ENCODE measurements at places on chromosomes 13 and 19.

DNA sequence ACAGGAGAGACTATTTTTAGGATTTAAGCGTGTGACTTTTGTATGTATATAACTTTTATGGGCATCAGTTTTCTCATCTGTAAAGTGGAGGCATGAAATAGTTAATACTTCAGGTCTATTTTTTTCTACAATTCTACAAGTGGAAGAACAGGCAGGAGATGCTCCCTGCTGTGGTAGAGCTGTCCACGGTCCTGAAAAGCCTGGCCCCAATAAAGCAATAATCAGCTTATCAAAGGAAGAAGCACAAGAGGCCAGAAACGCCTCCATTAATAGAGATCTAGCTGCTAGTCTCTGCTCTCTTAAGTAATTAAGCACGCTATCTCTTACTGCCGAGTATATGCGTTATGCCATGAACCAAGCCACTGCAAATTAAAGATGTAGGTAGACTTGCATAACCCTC, 28.0 kb upstream of the WASF3 start:
- no peak for DNase-seq

GRCh38 chr13:42970824-42971690, 21.0 kb downstream of the EPSTI1 start:
- peak; percentile 35 for DNase-seq

DNA sequence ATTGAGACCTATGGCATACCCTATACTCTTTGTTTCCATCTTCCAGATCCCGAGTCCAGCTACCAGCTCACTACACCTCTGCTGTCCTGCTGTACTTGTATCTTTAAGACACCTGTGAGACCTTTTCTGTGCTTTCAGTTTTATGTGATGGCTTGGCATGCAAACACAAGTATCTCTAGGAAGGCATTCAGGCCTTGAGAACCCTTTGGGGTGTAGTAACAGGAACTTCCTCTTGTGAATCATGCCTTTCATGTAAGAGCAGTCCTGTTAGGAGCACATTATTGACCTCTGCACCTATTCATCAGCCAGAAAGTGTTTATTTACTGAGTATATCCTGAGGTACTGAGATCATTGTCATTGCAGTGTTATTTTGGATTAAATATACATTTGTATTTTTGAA, 87.0 kb upstream of the HTR2A start:
- DNase-seq, result no peak

GRCh38 chr13:92719868-92720267, 506.7 kb upstream of the GPC6 start:
- DNase-seq, result no peak

- DNase-seq, result no peak
Measured at GRCh38 chr13:43675577-43675976, 111.2 kb downstream of the ENOX1 start.

DNA sequence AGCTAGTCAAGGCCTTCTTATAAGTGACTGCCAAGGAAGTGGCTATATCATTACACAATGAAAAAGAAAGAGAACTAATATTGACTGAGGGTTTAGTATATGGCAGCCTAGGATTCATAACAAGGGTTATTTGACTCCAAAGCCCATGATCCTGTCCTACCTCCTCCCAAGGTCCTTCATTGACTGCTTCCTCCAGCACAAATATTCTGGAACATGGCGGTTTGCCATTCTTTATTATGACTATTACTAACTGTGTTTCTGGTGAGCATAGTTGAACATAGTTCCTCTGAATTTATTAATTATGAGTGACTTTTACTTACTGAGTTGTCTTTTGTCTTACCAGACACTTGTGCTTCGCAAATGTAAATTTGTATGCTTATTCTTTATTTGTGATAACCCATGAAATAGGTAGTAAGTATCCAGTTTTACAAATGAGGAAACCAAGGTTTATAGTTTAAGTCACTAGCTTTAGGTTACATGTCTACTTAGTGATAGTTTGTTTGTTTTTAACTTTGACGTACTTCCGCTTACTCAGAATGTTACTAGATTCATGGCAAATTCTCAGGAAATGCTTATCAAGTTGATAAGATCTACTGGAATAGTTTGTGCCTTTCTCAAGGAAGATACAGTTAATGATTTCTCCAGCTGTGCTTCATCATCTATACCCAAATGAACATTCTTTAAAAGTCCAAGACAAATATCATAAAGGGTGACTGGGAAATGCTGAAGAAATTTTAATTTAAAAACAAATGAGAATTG, 15.5 kb upstream of the DCLK1 start:
- DNase-seq, result no peak

DNA sequence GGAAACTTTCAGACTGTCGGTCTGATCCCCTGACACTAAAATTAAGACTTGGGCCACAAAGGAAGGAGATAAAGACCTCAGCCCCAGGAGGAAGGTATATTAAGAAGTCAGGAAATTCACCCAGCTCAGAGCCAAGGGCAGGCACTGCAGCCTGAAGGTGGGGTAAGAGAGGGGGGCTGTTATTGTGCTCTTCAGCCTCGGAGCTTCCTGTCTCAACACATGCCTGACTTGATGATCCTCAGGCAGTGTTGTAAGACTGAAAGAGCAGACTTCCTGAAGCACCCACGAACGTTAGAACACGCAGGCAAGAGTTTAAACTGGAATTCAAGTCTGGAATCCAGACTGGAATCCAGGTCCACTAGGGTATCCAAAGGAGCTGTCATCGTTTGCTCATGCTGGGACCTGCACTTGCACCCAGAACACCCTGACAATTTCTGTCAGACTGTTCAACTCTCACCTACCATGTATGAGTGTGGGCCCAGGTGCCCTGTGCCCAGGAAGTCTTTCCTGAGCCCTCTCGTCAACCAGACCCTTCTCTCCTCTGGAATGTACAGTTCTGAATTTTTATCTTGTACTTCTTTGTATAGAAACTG, 10.7 kb upstream of the FLT1 start:
- no peak for DNase-seq

DNA sequence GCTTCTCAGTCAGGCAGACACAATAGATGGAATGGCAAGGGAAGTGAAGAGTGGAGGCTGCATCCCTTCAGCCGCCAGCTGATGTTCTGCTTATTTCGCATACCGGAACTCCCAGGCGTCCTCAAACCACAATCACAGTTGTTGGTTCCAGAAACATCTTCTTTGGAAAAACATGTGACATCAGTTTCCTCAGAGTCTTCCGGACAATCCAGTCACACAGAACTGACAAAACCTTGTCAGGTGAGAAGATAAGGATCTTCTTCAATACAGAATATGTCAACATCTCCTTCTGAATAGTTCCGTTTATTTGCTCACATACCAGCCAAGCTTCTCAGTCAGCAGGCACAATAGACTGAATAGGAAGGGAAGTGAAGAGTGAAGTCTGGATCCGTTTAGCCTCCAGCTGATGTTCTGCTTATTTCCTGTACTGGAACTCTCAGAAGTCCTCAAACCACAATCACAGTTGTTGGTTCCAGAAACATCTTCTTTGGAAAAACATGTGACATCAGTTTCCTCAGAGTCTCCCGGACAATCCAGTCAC, 45.1 kb upstream of the CEACAM21 start:
- no peak for DNase-seq

GRCh38 chr13:23440821-23441618, 7.5 kb upstream of the SACS start:
- no peak for DNase-seq

GRCh38 chr19:1037621-1038064, 2.3 kb upstream of the ABCA7 start:
- no peak for DNase-seq

DNA sequence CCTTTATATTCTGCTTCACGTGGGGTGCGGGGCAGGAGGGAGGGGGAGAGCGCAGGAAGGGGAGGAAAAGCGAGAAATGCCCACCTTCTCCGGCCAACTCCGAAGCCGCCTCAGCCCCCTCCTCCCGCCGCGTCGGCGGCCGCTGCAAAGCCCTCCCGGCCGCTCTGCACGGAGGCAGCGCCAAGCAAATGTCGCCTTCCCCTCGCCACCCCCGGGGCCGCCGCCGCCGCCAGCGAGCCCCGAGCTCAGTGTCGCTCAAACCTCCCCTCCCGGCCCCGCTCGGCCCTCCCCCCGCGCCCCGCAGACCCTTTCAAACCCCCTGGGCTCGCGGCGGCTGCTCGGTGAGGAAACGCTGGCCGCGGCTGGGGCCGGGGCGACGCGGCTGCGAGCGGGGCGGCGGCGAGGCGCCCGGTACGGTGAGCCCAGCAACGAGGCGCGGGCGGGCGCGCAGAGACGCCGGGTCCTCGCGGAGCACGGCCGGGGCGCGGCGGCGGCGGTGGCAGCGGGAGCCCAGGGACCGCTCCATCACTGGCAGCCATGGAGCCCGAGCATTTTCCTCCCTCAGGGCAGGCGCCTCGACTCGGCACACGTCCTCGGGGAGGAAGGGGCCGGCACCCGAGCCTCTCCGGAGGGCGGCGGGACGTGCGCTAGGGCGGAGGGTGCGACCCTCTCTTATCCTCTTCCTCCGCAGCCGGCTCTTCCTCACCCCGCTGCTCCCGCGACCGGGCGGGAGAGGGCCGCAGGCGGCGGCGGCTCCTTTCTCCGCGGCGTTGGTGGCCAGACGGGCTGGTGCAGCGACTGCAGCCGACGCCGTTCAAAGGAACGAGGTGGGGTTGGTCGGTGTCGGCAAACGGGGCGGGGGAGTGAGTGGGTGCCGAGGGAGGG, 463 bp upstream of the TSC22D1 start:
- DNase-seq, result peak; percentile 55

DNA sequence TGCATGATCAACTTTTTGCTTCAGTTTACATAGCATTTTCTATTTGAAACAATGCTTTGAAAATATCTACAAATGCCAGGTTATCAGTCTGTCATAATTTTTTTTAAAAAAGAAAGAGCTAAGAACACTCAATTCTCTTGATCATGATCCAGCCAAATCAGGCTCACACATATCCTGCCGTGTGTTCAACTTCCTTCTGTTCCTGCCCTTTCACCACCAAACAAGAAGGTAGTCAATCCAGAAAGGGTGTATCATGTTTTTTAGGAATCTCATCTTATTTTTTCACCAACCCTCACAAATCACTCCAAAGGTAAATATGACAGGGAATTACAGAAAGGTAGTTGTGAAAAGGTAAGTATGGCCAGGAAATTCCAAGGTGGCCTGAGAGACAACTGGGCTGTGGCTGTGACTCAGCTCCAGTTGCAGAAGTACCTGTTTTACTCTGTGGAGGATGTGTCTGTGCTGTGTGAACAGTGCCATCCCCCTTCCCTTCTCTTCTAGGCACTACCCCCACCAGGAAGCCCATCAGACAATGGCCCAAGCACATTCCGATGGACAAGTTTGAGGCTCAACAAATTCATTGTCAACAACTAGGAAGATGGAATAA, 138.8 kb upstream of the GJB6 start:
- no peak for DNase-seq

DNA sequence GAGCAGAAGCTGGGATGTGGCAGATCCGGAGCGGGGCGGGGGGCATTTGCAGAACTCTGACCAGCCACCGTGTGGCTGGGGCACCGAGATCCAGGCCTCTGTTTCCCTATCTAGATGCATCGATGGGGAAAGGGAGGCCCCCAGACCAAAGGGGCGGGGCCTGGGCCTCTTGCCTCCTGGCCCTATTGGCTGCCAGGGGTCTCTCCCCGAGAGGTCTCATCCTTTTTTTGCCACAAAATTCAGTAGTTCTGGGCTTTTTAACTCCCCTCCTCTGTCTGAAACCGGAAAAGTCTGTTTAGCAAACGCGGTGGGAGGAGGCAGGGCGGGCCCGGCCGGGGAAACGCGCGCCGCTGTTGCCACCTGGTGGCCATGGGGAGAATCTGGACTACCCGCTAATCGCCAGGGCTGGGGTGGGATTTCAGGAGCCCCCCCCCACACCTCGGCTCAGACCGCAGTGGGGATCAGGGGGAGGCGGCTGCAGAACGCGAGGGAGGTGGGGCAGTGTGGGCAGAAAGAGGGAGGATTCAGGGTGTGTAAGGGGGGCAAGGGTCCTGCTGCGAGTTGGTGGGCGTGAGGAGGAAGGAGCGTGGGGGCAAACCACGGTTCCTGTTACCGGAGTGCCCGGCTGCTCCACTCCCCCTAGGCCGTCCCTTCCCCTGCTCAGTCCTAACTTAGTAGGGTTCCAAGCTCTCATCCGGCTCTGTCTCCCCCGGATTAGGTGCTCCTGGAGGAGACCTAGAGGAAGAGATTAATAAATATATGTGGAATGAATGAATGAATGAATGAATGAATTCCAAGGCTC, 28.3 kb downstream of the IL12RB1 start:
- peak; percentile 74 for DNase-seq

- DNase-seq, result no peak
Measured at GRCh38 chr19:6983448-6983847, 37.8 kb downstream of the MBD3L2B start.

DNA sequence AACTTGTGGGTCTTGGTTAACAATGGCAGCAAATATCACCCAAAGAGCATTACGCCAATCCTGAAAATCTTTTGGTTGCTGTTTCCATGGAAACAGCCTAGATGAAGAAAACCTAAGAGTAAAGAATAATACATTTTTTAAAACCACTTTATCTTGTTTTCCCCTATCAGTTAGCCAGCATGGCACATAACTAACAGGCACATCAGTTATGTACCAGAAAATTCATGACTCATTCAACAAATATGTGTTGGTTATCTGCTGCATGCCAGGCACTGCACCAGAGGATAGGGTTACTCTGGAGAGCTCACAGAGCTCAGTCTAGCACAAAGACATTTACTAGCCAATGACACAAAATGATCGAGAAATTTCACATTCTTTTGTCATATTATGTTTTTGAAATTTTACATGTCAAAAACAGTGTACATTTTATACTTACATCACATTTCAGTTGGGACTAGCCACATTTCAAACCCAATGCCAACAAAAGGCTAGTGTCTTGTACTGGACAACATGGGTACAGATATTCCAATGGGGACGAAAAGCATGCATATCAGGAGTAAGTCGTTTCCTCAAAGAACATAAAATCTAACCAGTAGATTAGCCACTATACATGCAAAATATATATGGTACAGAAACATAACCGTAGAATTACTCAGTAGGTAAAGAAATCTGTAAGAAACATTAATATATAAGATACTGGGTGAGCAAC, 20.3 kb downstream of the LNX2 start:
- DNase-seq, result no peak

DNA sequence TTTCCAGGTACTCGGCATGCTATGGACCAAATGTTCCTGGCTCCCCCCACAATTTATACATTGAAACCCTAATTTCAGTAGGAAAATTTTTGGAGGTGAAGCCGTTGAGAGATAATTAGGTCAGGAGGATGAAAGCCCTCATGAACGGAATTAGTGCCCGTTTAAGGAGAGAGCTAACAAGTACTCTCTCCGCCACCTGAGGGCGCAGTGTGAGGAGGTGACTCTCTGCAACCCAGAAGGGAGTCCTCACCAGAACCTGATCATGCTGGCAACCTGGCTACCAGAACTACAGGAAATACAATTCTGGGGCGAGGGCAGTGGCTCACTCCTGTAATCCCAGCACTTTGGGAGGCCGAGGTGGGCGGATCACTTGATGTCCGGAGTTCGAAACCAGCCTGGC, 397.8 kb downstream of the SLITRK5 start:
- DNase-seq, result no peak

DNA sequence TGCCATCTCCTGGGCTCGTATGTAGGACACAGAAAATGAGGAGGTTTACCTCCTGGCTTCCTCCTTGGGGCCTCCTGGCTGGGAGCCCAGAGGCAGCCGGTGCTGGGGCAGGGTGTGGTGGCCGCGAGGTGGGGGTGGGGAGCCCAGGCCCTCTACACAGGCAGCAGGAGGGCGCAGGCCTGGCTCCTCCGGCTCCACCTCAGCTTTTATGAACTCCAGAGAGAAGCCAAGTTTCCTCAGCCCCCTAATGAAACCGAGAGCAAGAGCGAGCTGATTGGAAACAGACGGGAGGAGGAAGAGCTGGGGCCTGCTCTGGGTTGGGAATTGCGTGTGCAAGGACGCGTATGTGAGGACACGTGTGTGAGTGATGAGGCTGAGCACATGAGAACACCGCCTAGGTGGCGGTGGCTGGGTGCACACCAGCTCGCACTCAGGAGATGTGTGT, 23.1 kb downstream of the LYL1 start:
- DNase-seq, result no peak

- DNase-seq, result no peak
Measured at GRCh38 chr19:40921005-40921897, 39.2 kb upstream of the CYP2A7 start.
